ENCODE measurements at places on chromosomes 3 and 15.

DNA sequence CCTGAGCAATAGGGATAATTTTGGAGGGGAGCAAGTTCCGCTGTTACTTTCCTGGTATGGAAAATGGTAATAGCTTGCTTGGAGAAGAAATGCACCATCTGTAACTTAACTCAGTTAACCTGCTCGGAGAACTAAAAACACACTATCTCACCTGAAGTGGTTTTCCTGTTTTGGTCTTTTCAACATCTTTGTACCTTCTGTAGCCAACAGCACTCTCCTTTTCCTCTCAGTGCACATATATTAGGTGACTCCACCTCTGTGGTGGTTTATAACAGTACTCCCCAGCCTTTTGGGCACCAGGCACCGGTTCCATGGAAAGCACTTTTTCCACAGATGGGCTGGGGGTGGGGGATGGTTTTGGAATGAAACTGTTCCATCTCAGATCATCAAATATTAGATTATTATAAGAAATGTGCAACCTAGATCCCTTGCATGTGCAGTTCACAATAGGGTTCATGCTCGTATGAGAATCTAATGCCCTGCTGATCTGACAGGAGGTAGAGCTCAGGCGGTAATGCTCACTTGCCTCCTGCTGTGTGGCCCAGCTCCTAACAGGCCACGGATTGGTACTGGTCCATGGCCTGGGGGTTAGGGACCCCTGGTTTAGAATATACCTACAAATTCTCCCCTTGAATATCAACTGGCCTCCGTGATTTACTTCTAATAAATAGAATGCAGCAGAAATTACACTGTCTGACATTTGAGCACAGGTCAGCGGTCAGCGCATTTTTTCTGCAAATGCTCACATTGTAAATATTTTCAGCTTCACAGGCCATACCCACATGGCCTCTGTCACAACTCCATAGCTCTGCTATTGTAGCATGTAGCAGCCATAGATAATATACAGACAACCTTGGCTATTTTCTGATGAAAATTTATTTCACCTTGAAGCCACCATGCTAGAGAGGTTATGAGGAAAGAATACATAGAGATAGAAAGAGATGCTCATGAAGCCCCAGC is 83.8 kb upstream of the SUCLG2 start:
- DNase-seq: no peak

DNA sequence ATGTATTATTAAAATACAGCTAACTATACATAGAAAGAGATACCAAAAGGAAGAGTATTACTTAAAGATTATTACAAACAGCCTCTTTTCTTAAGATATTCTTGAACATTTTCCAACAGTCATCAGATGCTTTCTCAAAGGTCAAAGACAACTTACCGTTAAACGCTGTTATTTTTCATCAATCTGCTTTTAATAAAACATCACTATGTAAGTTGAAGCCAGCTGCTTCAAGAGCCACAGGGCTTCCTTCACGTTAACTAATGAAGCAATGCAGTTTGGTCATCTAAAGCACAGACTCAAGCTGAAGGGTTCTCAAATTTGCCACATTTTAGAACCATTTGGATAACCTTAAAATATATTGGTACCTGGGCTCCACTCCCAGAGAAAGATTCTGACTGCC is 578.8 kb downstream of the ROBO2 start:
- no peak for DNase-seq

DNA sequence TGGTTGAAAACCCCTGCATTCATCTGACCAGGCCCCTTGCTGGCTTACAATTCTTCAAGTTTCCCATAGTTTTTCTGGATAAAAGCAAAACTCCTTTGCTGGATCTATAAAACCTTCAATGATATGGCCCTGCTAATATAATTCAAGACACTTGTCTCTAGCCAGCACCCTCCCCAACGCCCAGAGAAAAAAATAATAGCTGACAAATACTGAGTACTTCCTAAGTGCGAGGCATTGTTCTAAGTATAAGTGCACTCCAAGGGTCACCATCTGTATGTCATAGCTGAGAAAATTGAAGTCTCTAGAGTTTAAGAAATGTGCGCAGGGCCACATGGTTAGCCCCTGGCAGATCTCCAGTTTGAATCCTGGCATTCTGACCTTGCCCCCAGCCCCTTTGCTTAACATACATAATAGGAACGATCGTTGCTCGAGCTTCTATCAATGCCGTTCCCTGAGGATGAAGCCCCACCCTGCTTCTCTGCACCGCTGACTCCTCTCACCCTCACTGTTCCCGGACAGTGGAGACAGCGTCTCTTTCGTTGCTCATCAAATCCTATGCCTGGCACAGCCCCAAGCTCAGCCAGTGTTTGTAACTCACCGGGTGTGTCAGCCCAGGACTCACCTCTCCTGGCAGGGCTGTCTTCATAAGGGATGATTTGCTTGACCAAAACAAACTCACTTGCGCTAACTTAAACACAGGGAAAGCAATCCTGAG is 377.1 kb upstream of the PROK2 start:
- DNase-seq: no peak

GRCh38 chr3:50375258-50375931 is 16.1 kb upstream of the TMEM115 start:
- no peak for DNase-seq

DNA sequence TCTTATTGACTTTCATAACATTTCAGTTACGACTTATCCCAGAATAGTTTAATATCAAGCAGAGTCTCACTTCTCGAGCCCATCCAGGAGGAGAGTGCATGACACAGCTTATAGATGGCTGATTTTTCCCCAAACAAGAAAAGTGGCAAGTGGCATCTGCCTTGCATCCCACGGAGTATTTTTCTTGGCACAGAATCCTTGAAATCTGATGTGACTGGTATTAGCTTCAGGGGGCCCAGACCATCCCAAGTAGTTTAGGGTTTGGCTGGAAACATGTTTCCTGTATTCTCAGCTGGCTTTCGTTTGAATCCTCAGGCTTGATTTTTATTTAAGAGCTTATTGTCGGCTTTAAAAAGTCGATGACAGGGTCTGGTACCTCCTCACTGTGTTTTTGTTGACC is 20.7 kb upstream of the FBXL22 start:
- DNase-seq: no peak

GRCh38 chr3:45579251-45579650 is 15.3 kb upstream of the LIMD1 start:
- DNase-seq: no peak

DNA sequence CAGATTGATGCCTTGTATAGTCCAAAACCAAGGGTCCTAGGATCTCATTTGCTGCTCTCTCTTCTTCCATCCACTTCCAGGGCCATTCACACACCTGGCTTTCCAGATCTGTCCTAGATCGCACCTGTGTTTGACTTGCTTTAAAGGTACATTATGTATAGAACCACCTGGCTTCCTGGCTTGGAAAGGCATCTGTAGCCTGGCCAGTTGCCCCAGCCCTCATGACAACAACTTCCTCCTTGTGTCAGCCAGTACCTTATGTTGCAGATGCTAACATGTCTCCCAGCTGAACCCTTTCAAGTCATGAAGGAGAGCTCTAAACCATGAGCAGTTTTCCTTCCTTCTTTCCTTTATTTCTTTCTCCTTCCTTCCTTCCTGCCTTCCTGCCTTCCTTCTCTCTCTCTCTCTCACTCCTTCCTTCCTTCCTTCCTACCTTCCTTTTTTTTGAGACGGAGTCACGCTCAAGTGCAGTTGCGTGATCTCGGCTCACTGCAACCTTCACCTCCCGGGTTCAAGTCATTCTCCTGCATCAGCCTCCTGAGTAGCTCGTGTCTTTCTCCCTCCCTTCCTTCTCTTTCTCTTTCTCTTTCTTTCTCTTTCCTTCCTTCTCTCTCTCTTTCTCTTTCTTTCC is 2.5 kb upstream of the HTR3C start:
- DNase-seq: no peak

All from NCI-H1436 treated with DMSO at 0.1 percent for 48 hours (cell line).